ENCODE measurements at places on chromosomes 13 and 19.

DNA sequence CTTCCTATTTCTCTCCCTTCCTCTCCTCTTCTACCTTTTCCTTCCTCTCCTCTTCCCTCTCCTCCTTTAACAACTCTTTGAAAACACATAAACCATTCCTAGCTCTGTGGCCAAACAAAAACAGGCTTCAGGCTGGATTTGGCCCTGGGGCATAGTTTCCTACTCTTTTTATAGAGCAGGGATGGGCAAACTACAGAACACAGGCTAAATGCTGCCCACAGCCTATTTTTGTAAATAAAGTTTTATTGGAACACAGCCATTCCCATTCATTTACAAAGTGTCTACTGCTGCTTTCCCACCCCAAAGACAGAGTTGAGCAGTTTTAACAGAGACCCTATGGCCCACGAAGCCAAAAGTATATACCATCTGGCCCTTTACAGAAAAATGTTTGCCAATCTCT lies 35.4 kb downstream of the LHFPL6 start:
- no peak for DNase-seq

GRCh38 chr13:81770868-81771505 lies 1430.1 kb upstream of the SPRY2 start:
- DNase-seq, result no peak

DNA sequence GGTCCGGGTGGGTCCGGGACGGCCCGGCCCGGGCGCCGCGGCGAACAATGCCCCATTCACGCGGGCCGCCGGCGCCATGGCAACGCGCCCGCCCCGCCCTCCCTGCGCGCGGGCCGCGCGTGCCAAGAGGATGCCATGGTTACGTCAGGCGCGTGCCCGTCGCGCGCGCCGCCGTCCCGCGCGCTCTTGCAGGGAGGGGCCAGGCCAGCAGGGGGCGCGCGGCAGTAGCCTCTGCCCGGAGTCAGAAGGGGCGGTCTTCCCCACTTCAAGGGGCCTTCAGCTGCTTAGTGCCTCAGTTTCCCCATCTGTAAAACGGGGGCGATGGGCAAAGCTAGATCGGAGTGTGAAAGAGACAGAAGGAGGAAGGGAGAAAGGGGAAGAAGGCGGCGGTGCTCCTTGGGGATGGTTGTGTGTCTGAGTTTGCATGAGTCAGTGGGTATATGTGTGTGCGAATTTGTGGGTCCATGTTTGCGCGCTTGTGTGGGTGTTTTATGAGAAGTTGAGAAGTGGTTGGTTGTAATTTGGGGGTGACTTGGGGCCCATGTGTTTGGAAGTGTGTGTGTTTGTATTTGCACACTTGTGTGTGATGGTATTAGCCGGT lies 11.6 kb upstream of the NFIX start:
- peak; percentile 45 for DNase-seq

GRCh38 chr13:104641309-104641708 lies 1575.1 kb upstream of the SLC10A2 start:
- DNase-seq, result no peak

GRCh38 chr13:74080762-74081161 lies 53.4 kb downstream of the KLF12 start:
- no peak for DNase-seq

DNA sequence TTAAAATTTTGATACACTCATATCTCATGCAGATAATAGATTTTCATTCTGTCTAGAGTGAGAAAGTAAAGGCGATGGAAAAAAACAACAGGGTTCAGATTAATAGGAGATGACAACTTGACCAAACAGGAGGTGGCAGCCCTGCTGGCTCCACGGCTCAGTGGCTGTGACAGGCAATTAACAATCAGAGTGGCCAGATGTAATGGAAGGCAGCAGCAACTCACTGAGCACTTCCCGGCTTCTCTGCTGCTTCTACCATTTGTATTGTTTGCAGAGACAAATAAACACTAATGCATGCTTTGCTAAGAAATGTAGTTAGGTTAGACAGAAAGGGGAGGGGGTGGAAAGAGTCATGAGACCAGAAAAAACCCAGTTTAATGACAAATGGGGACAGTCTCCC lies 473.0 kb upstream of the SLC10A2 start:
- no peak for DNase-seq

DNA sequence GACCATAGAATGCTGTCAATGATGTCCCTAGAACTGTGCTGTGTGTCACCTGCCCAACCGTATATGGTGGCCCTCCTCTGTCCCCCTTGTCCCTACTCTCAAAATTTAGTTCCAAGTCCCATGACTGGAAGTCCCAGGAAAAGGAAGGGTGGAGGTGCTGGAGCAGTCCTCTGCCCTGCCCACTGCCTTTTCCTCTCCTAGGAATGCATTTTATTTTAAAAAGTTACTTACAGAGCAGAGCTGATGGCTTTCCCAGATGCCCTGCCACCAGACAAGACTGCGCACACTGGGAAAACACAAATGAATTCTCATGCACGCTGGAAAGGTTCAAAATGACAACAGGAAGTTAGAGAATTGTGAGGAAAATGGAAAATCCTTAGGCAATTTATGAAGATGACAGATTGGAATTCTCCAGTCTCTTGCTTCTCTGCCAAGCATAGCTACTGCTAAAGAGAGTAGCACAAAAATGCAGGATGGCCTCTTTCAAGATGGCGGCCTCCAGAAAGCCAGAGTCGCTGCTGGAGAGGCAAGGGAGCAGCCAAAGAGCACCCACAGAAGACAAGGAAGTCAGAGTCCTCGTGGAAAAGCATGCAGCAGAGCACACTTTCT lies 117.1 kb upstream of the TSC22D1 start:
- no peak for DNase-seq

DNA sequence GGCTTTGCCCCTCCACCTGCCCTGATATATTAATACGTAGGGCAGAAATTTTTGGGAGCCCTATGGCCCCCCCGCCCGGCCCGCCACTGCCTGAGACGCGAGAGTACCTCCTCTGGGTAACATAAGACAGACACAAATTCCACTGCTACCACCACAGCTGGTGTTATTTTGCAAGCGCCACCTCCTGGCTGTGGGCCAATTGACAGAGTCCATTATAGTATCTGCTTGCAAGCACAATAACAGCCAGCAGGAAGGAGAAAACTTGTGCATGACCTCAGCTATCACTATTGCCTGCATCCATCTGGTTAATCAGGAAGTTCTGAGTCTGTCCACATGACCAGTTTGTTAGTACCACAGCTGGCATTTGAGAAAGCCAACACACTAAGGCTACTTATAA lies 25.3 kb upstream of the OR10H2 start:
- DNase-seq, result no peak

- no peak for DNase-seq
Measured at GRCh38 chr19:18730885-18731513, 47.5 kb downstream of the CRTC1 start.

- no peak for DNase-seq
Measured at GRCh38 chr13:99987154-99988019, 5.8 kb downstream of the ZIC2 start.

DNA sequence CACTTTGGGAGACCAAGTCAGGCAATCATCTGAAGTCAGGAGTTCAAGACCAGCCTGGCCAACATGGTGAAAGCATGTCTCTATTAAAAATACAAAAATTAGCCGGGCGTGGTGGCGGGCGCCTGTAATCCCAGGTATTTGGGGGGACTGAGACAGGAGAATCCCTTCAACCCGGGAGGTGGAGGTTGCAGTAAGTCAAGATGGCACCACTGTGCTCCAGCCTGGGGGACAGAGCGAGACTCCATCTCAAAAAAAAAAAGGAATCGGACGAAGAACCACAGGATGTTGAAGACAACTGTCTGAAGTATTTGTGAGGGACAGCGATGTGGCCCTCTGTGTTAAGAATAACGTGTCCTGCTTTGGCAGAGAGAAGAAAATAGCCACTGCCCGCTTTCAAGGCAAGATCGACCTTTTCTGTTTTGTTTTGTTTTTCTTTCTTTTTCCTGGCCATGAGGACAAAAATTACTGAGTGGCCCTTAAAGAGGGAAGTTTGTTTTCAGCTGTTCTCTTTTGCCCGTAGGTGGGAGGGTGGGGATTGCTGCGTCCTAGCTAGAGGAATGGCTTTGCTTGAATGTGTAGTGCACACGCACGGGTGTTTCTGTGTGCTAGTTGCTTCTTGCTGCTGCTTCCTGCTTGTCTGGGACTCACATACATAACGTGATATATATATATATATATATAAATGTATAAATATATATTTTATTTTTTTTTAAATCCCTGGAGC lies 6.2 kb upstream of the PRKCG start:
- DNase-seq, result no peak

DNA sequence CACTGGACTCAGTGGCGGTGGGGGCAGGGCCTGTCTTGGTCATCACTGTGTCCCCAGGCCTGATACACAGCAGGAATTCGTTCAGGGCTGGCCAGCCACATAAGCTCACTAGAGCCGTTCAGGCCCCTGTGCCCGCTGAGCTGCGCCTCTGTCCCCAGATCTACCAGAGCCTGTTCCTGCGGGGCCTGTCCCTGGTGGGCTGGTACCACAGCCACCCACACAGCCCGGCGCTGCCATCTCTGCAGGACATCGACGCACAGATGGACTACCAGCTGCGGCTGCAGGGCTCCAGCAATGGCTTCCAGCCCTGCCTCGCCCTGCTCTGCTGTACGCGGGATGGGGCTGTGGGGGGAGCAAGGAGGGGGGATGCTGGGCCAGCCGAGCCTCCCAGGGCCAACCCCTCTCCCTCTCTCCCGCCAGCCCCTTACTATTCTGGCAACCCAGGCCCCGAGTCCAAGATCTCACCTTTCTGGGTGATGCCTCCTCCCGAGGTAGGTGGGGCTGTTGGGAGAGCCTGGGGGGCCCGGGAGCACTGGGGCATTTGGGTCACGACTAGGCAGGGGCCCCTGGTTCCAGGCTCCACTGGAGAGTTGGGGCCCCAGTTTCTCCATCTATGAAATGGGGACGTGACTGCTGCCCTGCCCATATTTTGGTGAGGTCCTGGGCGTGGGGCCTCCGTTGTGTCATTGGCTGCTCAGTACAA lies 13.9 kb downstream of the MPND start:
- no peak for DNase-seq

GRCh38 chr13:21683034-21683733 lies 12.3 kb downstream of the FGF9 start:
- DNase-seq, result peak; percentile 56

DNA sequence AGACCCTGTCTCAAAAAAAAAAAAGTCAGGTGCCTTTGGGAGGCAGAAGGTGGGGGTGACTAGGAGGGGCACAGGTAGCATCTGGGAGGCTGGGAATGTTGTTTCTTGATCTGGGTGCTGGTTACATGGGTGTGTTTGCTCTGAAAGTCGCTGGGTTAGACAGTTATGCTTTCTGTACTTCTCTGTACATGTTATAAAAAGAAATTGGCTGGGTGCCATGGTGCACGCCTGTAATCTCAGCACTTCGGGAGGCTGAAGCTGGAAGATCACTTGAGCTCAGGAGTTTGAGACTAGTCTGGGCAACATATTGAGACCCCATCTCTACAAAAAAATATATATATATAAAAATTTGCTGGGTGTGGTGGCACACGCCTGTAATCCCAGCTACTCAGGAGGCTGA lies 15.1 kb downstream of the NOSIP start:
- no peak for DNase-seq

DNA sequence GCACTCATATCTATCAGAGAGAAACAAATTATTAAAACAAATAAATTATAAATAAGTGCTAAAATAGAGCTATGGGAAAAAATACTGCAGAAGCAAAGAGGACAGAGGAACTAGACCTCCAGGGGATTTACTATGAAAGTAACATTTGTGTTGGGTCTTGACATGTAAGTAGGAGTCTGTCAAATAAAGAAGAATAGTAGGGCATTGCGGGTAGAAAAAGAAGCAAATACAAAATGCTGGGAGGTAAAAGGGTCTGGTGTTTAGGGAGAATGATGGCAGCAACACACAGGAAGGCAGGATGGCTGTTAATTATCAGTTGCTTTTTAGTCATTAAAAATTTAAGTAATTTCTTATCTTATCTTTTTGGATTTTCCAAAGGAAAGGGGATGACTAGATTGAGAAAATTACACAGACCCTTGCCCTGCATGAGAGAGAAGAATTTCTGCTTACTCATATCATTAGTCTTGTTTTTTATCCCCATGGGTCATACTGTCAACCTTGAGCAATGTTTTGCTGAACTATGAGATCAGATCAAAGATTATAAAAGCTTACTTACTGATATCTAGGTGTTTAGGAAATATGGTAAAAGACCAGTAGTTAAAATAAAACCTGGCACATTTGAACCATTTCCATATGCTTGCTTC lies 472.7 kb downstream of the DIAPH3 start:
- DNase-seq, result no peak

GRCh38 chr13:94711561-94712286 lies 621 bp downstream of the SOX21 start:
- DNase-seq, result no peak

DNA sequence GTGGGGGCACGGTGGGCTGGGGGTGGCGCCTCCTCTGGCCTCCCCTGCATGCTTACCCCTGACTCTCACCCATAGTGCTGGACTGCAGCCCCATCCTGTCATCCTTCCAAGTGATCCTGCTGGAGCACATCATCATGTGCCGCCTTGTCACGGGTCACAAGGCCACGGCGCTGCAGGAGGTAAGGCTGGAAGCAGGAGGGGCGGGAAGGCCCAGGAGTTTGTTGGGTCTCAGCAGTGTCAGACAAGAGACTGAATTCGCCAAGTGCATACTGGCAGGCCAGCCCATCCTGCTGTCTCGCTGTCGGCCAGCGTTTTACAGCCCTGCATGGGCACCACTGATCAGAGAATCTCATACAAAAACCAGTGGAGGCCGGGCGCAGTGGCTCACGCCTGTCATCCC lies 23.1 kb downstream of the MAU2 start:
- no peak for DNase-seq

DNA sequence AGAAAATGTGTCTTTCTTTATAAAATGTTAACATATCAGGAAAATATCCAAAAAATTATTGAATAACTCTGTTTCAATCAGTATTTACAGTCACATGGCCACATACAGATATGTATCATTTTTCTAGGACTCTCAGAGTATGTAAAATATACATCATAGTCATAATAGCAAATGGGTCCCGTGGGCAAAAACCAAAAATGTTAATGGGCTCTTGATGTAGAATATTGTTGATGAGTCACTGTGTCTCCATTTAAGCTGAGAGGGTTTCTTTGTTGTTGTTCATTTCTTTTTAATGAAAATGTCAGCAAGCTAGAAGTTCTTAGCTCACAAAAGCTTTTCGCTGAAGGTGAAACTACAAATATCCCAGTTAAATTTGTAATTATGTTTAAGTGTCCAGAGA lies 1713.1 kb upstream of the PCDH20 start:
- DNase-seq, result no peak

- no peak for DNase-seq
Measured at GRCh38 chr19:8204961-8205360, 4.2 kb upstream of the CERS4 start.

GRCh38 chr13:109145631-109146030 lies 516.2 kb downstream of the MYO16 start:
- DNase-seq, result peak; percentile 48

Measured in GM04504 (cell line).